Uterus (tissue), 4 donors: ENCODE measurements at places on chromosomes 5 and 9.
A peak's percentile ranks its signal among the peaks of the same experiment; 100 is the strongest.

- no peak for DNase-seq
- H3K36me3 ChIP-seq, result no peaks in the 10 kb centered on the region
- no peak overlapping the region for H3K27ac ChIP-seq
- no peaks in the 10 kb centered on the region for H3K4me1 ChIP-seq
Measured at GRCh38 chr5:99169309-99169708, 240.5 kb upstream of the CHD1 start.

GRCh38 chr5:137231540-137231939, 267.6 kb downstream of the SPOCK1 start:
- no peak overlapping the region for H3K27ac ChIP-seq
- H3K4me3 ChIP-seq, result no peak overlapping the region
- no peaks in the 10 kb centered on the region for H3K36me3 ChIP-seq
- no peak for DNase-seq
- H3K27me3 ChIP-seq, result no peaks in the 10 kb centered on the region

GRCh38 chr5:62306896-62307689, 1.1 kb downstream of the KIF2A start:
- H3K27ac ChIP-seq, result peak overlapping the region; percentile 96
- peak overlapping the region; percentile 57 for H3K4me3 ChIP-seq
- no peaks in the 10 kb centered on the region for H3K27me3 ChIP-seq
- H3K4me1 ChIP-seq, result no peaks in the 10 kb centered on the region
- no peaks in the 10 kb centered on the region for H3K36me3 ChIP-seq
- peak; percentile 29 for DNase-seq

DNA sequence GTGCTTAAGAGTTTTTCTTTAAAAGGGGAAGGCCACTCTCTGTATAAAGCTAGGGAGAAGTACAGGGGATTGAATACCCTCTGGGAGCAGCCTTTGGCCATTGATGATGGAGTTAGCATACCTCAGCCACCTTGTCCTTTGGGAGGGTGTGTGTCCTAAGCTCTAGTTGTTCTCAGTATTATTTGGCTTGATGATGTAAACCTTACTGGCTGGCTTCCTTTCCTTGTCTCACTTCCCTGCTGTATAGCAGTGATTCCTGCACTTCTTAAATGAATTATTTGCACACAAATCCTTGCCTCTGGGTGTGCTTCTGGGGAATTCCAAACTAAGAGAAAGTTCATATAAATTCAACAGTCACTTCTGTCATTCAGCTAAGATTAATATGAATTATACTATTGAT, 234.9 kb upstream of the RIOK2 start:
- H3K4me1 ChIP-seq, result no peaks in the 10 kb centered on the region
- no peak for DNase-seq
- H3K27me3 ChIP-seq, result no peaks in the 10 kb centered on the region
- H3K36me3 ChIP-seq, result no peaks in the 10 kb centered on the region
- H3K27ac ChIP-seq, result no peak overlapping the region

GRCh38 chr5:59722874-59723273, 170.7 kb downstream of the PDE4D start:
- no peaks in the 10 kb centered on the region for H3K36me3 ChIP-seq
- H3K4me1 ChIP-seq, result no peaks in the 10 kb centered on the region
- no peak overlapping the region for H3K27ac ChIP-seq
- no peaks in the 10 kb centered on the region for H3K27me3 ChIP-seq
- DNase-seq, result no peak

GRCh38 chr9:112489876-112490666, 3.4 kb downstream of the KIAA1958 start:
- peaks cover 14% of the 10 kb centered on the region for H3K4me1 ChIP-seq
- no peaks in the 10 kb centered on the region for H3K27me3 ChIP-seq
- no peak overlapping the region for H3K27ac ChIP-seq
- DNase-seq, result no peak
- no peaks in the 10 kb centered on the region for H3K36me3 ChIP-seq

GRCh38 chr9:8384091-8384490, 584.5 kb upstream of the DMAC1 start:
- no peak overlapping the region for H3K4me3 ChIP-seq
- H3K4me1 ChIP-seq, result no peaks in the 10 kb centered on the region
- H3K36me3 ChIP-seq, result no peaks in the 10 kb centered on the region
- H3K27ac ChIP-seq, result no peak overlapping the region
- H3K27me3 ChIP-seq, result no peaks in the 10 kb centered on the region

DNA sequence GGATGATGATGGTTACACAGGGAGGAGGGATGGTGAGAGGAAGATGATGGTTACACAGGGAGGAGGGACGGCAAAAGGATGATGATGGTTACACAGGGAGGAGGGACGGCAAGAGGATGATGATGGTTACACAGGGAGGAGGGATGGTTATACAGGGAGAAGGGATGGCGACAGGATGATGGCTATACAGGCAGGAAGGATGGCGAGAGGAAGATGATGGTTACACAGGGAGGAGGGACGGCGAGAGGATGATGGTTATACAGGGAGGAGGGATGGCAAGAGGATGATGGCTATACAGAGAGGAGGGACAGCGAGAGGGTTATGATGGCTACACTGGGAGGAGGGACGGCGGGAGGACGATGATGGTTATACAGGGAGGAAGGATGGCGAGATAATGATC, 64.1 kb upstream of the FCN1 start:
- no peak overlapping the region for H3K4me3 ChIP-seq
- no peaks in the 10 kb centered on the region for H3K27me3 ChIP-seq
- H3K36me3 ChIP-seq, result no peaks in the 10 kb centered on the region
- no peaks in the 10 kb centered on the region for H3K4me1 ChIP-seq
- no peak for DNase-seq
- H3K27ac ChIP-seq, result no peak overlapping the region

DNA sequence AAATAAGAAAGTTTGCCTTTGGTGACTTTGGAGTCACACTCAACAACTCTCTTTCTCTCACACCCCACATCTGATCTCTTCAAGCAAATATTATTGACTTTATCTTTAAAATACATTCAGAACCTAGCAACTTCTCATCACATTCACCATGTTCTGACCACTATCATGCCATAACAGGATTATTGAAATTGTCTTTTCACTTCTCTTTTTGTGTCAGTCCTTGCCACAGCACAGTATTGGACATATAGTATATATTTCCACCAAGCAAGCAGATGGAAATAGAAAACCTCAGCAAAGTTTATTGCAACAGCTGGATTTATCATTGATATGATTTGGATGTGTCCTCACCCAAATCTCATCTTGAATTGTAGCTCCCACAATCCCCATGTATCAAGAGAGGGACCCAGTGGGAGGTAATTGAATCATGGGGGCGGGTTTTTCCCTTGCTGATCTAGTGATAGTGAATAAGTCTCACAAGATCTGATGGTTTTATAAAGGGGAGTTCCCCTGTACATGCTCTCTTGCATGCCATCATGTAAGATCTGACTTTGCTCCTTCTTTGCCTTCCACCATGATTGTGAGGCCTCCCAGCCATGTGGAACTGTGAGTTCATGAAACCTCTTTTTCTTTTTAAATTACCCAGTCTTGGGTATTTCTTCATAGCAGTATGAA, 26.9 kb upstream of the ITGA1 start:
- H3K4me1 ChIP-seq, result no peaks in the 10 kb centered on the region
- H3K36me3 ChIP-seq, result no peaks in the 10 kb centered on the region
- no peak overlapping the region for H3K27ac ChIP-seq

DNA sequence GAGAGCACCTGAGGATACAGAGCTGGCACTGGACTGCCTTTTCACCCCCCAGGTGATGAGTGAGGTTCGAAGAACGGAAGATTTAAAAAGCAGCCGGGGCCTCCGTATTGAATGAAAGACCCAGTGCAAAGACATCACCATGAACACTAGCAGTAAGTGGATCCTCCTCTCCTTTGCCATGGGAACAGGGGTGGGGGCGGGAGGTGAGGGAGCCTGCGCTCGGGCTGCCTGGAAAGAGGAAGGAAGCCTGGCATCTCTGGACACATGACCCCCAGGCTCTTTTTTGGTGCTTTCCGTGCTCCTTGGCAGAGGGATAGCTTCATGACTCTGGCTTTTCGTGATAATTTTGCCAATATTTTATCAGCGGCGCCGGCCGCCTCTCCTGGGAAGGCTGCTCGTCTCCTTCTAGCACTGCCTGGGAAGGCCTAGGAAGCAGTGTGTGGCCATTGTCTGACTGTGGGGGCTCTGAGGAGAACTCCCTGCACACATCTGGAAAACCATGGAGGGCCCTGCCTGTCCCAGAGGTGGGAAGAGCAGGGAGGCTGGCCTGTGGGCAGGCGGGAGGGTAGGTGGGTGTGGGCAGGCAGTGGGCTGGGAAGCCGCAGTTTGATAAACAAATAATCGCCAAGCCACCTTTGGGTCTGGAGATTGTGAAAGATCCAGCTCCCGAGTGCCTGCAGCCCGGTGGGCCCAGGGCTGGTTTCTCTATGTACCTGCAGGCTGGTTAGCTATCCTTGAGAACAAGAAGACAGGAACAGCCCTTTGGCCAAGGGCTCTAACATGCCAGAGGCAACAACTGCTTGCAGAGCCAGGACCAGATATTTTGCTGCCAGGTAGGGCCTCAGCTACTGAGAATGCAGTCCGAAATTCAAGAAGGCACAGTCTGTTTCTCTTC, 911 bp downstream of the ABLIM3 start:
- H3K4me1 ChIP-seq, result peaks cover 7% of the 10 kb centered on the region
- H3K4me3 ChIP-seq, result peak overlapping the region; percentile 58
- H3K36me3 ChIP-seq, result no peaks in the 10 kb centered on the region
- no peaks in the 10 kb centered on the region for H3K27me3 ChIP-seq
- DNase-seq, result peak; percentile 36

DNA sequence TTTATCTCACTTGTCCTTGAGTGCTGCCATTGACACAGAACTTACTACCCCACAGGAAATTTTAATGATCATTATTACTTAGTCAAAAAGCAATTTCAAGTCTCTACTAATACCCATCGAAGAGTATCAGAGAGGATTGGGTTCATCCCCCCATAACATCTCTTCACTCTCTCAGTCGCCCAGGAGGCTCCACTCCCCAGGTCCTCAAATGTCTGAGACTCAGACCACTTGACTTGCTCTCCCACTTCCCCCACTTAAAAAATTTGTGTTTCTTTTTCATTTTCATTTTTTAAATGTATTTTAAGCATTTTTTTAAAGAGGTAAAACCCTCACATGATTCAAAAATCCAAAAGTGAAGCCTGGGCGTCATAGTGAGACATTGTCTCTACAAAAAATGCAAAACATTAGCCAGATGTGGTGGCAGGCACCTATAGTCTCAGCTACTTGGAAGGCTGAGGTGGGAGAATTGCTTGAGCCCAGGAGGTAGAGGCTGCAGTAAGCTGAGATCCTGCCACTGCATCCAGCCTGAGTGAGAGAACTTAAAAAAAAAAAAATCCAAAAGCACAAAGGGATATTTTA, 56.8 kb upstream of the TRAF1 start:
- H3K4me1 ChIP-seq, result no peaks in the 10 kb centered on the region
- no peaks in the 10 kb centered on the region for H3K36me3 ChIP-seq
- H3K4me3 ChIP-seq, result no peak overlapping the region

GRCh38 chr9:88363661-88364060, 24.6 kb upstream of the SPIN1 start:
- H3K4me1 ChIP-seq, result no peaks in the 10 kb centered on the region
- no peak for DNase-seq
- no peak overlapping the region for H3K4me3 ChIP-seq
- H3K27me3 ChIP-seq, result no peaks in the 10 kb centered on the region
- no peak overlapping the region for H3K27ac ChIP-seq

GRCh38 chr5:164203581-164204225, 698.3 kb downstream of the MAT2B start:
- no peaks in the 10 kb centered on the region for H3K36me3 ChIP-seq
- no peaks in the 10 kb centered on the region for H3K27me3 ChIP-seq
- H3K27ac ChIP-seq, result no peak overlapping the region
- no peaks in the 10 kb centered on the region for H3K4me1 ChIP-seq
- H3K4me3 ChIP-seq, result no peak overlapping the region

- peak overlapping the region; percentile 75 for H3K27ac ChIP-seq
- no peaks in the 10 kb centered on the region for H3K27me3 ChIP-seq
- no peaks in the 10 kb centered on the region for H3K36me3 ChIP-seq
- peaks cover 11% of the 10 kb centered on the region for H3K4me1 ChIP-seq
- peak; percentile 56 for DNase-seq
- no peak overlapping the region for H3K4me3 ChIP-seq
Measured at GRCh38 chr5:78628270-78628992, 20.1 kb downstream of the LHFPL2 start.

GRCh38 chr5:179427032-179427675, 81.9 kb upstream of the ADAMTS2 start:
- no peak overlapping the region for H3K27ac ChIP-seq
- H3K27me3 ChIP-seq, result no peaks in the 10 kb centered on the region
- DNase-seq, result no peak

DNA sequence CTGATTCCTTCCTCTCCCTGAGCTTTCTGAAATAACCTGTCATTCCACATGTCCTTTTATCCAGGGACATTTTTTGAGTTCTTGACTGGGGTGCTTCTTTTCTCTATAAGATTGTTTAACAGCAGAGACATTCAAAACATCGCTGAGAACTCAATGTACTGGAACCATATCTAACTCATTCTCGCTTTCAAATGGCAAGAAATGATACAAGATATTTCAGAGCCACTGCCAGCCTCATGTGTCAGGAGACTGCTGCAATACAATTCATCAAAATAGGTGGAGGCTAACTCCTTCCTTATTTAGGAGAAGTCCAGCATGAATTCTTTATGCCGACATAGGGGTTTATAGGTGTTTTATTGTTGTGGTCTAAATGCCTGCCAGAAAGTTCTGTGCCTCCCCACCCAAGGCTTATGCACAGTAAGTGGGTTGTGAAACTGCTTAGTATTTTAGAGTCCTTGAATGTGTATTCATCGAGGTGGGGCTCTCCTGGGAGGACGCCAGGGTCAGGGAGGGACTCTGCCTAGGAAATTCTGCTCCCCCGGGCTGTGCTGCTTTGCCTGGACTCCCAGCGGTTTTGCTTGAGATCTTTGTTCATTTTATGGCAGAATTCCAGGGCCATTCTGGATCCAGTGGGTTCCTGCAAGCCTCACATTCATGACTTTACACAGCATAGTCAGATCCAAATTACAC, 53.9 kb downstream of the ZNF474 start:
- DNase-seq, result peak; percentile 72
- H3K27ac ChIP-seq, result peak overlapping the region; percentile 69
- peaks cover 4% of the 10 kb centered on the region for H3K4me1 ChIP-seq
- no peaks in the 10 kb centered on the region for H3K27me3 ChIP-seq
- H3K4me3 ChIP-seq, result no peak overlapping the region

DNA sequence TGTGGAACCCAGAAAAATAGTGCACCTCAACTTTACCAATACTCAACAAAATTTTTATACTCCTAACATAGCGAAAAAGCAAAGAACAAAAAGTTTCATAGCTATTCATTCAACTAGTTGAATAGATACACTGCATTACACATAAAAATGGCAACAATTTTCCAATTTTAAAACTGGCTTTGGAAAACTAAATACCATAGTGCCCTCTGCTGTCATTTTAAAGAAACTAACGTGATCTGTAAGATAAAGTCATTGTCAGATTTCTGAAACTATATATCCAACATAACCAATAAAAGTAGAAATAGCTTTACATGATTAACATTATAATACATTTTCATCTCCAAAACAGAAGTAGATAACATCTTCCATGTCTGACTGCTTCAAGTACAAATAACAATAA, 31.6 kb downstream of the DTWD2 start:
- no peaks in the 10 kb centered on the region for H3K4me1 ChIP-seq
- no peak overlapping the region for H3K4me3 ChIP-seq
- no peaks in the 10 kb centered on the region for H3K36me3 ChIP-seq
- H3K27ac ChIP-seq, result no peak overlapping the region
- no peak for DNase-seq
- no peaks in the 10 kb centered on the region for H3K27me3 ChIP-seq

- no peaks in the 10 kb centered on the region for H3K27me3 ChIP-seq
- no peaks in the 10 kb centered on the region for H3K4me1 ChIP-seq
- peak; percentile 34 for DNase-seq
- H3K27ac ChIP-seq, result peak overlapping the region; percentile 25
Measured at GRCh38 chr5:169875091-169875728, 105.1 kb downstream of the INSYN2B start.
